ENCODE measurements at places on chromosomes 3 and 15. TPM values are rescaled to one million over a fixed set of nuclear protein-coding genes. Genes with fewer than 3 reads are reported as not detected.

HIGD2B gene
- not detected for total RNA-seq

DNA sequence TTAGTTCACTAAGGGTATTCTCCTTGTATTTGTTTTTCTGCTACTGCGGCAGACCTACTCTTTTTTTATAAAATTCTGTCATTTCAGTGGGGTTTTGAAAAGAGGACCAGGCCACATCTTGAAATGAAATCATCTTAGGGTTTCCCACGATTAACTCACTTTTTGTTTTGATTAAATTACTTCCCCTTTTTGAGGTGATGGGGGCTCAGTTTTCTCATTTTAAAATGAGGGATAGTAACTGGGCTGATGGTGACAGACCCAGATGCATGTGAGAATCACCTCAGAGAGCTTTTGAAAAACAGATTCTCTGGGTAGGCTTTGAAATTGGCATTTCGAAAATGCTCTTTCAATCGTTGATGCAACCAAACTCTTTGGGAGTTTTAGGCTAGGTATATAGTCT is 24.2 kb downstream of the UBE2Q2 start:
- H3K27me3 ChIP-seq: no peaks in the 10 kb centered on the region
- H3K36me3 ChIP-seq: no peaks in the 10 kb centered on the region
- H3K27ac ChIP-seq: no peak overlapping the region
- no peak overlapping the region for H3K4me3 ChIP-seq
- H3K4me1 ChIP-seq: no peaks in the 10 kb centered on the region

DNA sequence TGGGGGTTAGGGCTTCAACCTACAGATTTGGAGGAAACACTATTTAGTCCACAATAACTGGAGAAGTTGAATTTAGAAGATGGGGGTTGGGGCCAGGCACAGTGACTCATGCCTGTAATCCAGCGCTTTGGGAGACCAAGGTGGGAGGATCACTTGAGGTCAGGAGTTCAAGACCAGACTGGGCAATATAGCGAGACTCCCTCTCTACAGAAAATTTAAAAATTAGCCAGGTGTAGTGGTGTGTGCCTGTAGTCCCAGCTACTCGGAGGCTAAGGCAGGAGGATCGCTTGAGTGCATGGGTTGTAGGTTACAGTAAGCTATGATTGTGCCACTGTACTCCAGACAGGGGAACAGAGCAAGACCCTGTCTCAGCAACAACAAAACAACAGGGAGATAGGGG is 5.0 kb upstream of the DYNLT2B start:
- no peaks in the 10 kb centered on the region for H3K27me3 ChIP-seq
- H3K4me3 ChIP-seq: no peak overlapping the region
- peaks cover 6% of the 10 kb centered on the region for H3K4me1 ChIP-seq
- no peak for DNase-seq

- H3K4me1 ChIP-seq: peaks cover 32% of the 10 kb centered on the region
- H3K36me3 ChIP-seq: peaks cover 40% of the 10 kb centered on the region
- no peaks in the 10 kb centered on the region for H3K27me3 ChIP-seq
Observed at GRCh38 chr15:58064980-58065444, 499 bp downstream of the ALDH1A2 start.

HESX1 gene
- total RNA-seq: 0.91 TPM

LRRC2 gene
- total RNA-seq: not detected

ANKRD34C gene
- total RNA-seq: not detected

- H3K4me1 ChIP-seq: no peaks in the 10 kb centered on the region
- DNase-seq: no peak
- H3K27me3 ChIP-seq: no peaks in the 10 kb centered on the region
- no peaks in the 10 kb centered on the region for H3K36me3 ChIP-seq
- no peak overlapping the region for H3K27ac ChIP-seq
Observed at GRCh38 chr15:27842526-27842925, 256.6 kb downstream of the OCA2 start.

- peaks cover 16% of the 10 kb centered on the region for H3K36me3 ChIP-seq
- H3K27ac ChIP-seq: no peak overlapping the region
- no peaks in the 10 kb centered on the region for H3K27me3 ChIP-seq
- no peaks in the 10 kb centered on the region for H3K4me1 ChIP-seq
Observed at GRCh38 chr15:64430000-64430735, 30.2 kb upstream of the ZNF609 start.

ZSCAN29 gene
- total RNA-seq: 18.6 TPM

DNA sequence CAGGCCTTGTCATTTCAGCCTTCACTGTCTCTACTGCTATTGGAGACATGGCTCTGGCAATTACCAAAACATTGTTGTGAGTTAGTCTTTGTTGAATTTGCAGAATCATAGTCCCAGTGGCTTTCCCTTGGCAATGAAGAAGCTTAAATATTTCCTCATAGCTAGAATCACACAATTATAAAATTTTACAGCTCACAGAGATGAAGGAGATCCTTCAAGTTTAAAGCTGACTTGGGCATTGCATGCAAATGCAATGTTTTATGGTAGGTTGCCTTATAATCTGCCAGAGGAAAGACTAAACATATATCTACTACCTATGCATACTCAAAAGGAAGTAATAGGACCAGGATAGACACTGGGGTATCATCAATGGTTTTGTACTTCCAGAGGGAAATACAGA is 90.9 kb downstream of the LSAMP start:
- peaks cover 11% of the 10 kb centered on the region for H3K4me1 ChIP-seq
- no peaks in the 10 kb centered on the region for H3K27me3 ChIP-seq

FRG2C gene
- total RNA-seq: not detected

- H3K4me1 ChIP-seq: peaks cover 24% of the 10 kb centered on the region
- no peak overlapping the region for H3K27ac ChIP-seq
Observed at GRCh38 chr3:42067326-42067725, 23.8 kb upstream of the TRAK1 start.

DNA sequence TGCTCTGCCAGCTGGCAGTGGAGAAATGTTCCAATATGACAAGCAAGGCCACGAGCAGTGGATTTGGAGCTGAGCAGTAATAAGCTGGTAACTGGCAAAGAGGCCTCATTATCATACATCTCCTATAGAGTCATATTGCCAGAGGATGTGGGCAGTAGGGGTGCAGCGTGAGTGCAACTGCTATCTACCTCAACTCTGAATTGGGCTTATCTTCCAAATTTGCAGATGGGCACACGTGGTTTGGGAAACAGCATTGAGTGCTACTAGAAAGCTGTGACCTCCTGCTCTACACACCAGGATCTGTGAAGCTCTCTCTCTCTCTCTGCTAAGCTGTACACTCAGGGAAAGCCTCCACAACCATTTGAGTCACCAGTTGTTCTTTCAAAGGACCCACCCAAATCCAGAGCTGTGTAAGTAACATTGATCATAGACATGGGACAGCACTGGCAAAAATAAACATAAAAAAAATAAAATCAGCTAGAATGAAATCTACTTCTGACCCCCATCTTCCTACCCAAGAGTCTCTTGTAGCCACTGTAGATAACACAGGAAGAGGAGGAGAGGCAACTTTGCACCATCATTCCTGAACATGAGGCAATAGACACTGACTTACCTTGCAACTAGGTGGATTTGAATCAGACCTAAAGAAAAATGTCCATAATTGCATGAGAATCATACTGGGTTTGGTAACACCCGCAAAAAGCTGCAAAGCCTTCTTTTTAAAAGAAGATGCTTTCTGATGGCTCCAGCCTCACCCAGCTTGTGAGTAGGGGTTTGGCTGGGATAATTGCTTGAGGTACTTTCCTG is 82.9 kb upstream of the THBS1 start:
- no peak overlapping the region for H3K4me3 ChIP-seq
- H3K36me3 ChIP-seq: no peaks in the 10 kb centered on the region
- DNase-seq: no peak
- no peaks in the 10 kb centered on the region for H3K27me3 ChIP-seq
- no peak overlapping the region for H3K27ac ChIP-seq
- H3K4me1 ChIP-seq: no peaks in the 10 kb centered on the region

ITPKA gene
- 0.68 TPM for total RNA-seq

CTXN2 gene
- not detected for total RNA-seq

GRCh38 chr3:16252243-16252978 is 12.3 kb downstream of the DPH3 start:
- no peak overlapping the region for H3K4me3 ChIP-seq
- peaks cover 6% of the 10 kb centered on the region for H3K36me3 ChIP-seq
- peaks cover 14% of the 10 kb centered on the region for H3K27me3 ChIP-seq
- no peak overlapping the region for H3K27ac ChIP-seq
- DNase-seq: no peak

- no peak overlapping the region for H3K27ac ChIP-seq
- H3K4me3 ChIP-seq: no peak overlapping the region
- H3K36me3 ChIP-seq: peaks cover 12% of the 10 kb centered on the region
- no peaks in the 10 kb centered on the region for H3K4me1 ChIP-seq
- DNase-seq: no peak
Observed at GRCh38 chr15:99017322-99017701, 9.7 kb upstream of the PGPEP1L start.

GP5 gene
- 0.21 TPM for total RNA-seq

GRCh38 chr15:21261396-21261964 is 178.8 kb downstream of the POTEB3 start:
- no peak overlapping the region for H3K27ac ChIP-seq
- H3K4me1 ChIP-seq: no peaks in the 10 kb centered on the region
- DNase-seq: no peak

GRCh38 chr3:129605203-129605921 is 1.1 kb downstream of the PLXND1 start:
- H3K36me3 ChIP-seq: peaks cover 31% of the 10 kb centered on the region
- H3K4me1 ChIP-seq: peaks cover 39% of the 10 kb centered on the region

CSTA gene
- total RNA-seq: not detected

DNA sequence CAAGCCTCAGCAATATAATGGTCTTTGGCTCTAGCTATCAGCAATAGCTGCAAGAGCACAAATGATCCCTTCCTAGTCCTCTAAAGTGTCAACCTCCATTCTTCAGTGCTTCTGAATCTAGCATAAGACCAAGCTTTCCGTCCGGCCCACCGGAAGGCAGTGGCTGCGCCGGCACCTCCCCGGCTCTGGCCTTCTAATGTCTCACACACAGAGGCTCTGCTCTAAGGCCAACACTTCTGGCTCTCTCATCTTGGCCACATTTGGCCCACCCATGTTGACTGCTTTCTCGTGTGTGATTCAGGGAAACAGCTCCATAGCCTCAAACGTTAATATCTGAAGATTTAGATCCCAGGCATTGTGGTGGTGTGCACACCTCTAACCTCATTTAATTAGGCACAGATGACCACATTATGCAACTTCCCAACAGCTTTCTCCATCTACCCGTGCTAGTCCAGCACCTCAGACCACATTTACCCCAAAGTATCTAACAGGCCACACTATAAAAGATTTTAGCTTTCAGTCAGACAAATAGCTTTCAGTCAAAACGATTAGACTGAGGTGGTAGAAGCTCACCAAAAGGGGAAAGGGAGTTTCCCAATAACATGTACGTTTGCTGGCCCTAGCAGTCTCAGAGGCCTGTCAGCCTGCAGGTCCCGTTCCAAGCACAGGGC is 19.3 kb downstream of the SLC51A start:
- no peak overlapping the region for H3K4me3 ChIP-seq
- DNase-seq: no peak
- H3K27ac ChIP-seq: no peak overlapping the region
- no peaks in the 10 kb centered on the region for H3K36me3 ChIP-seq
- H3K27me3 ChIP-seq: no peaks in the 10 kb centered on the region

DNA sequence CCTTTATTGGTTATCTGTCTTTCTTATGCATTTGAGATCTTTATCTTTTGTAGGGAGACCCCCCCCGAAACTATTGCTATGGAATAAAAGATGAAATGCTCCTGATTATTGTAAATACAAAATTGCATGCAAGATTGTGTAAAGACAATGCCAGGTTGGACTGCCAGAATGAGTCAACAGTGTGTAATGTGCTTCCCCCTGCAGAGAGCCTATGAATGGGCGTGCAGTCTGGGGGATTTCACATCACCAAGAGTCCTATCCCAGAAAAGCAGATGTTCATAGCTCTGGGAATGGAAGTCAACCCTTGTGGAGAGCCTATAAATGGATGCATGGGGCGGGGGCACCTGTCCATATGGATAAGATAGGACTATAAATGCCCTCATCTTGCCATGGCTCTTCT is 584.3 kb downstream of the NSUN3 start:
- peaks cover 26% of the 10 kb centered on the region for H3K36me3 ChIP-seq
- H3K27ac ChIP-seq: peak overlapping the region; percentile 96
- peaks cover 61% of the 10 kb centered on the region for H3K4me1 ChIP-seq
- no peaks in the 10 kb centered on the region for H3K27me3 ChIP-seq
- H3K4me3 ChIP-seq: peak overlapping the region; percentile 64
- DNase-seq: peak; percentile 48

- H3K4me3 ChIP-seq: no peak overlapping the region
- H3K27ac ChIP-seq: no peak overlapping the region
- no peaks in the 10 kb centered on the region for H3K27me3 ChIP-seq
- H3K4me1 ChIP-seq: peaks cover 26% of the 10 kb centered on the region
- no peaks in the 10 kb centered on the region for H3K36me3 ChIP-seq
Observed at GRCh38 chr3:29525254-29525881, 244.5 kb downstream of the RBMS3 start.

- H3K27me3 ChIP-seq: peaks cover 14% of the 10 kb centered on the region
- no peaks in the 10 kb centered on the region for H3K4me1 ChIP-seq
- H3K4me3 ChIP-seq: no peak overlapping the region
- no peak for DNase-seq
Observed at GRCh38 chr3:159513444-159513843, 475.2 kb upstream of the IL12A start.

- H3K4me3 ChIP-seq: no peak overlapping the region
- no peaks in the 10 kb centered on the region for H3K27me3 ChIP-seq
- H3K36me3 ChIP-seq: no peaks in the 10 kb centered on the region
- no peak overlapping the region for H3K27ac ChIP-seq
- DNase-seq: no peak
- peaks cover 18% of the 10 kb centered on the region for H3K4me1 ChIP-seq
Observed at GRCh38 chr3:39315420-39315819, 14.1 kb upstream of the CCR8 start.

GPR160 gene
- total RNA-seq: 53.8 TPM

GRCh38 chr15:39684233-39684632 is 98.4 kb downstream of the FSIP1 start:
- no peak for DNase-seq
- H3K4me1 ChIP-seq: no peaks in the 10 kb centered on the region
- H3K27me3 ChIP-seq: no peaks in the 10 kb centered on the region
- H3K4me3 ChIP-seq: no peak overlapping the region
- no peaks in the 10 kb centered on the region for H3K36me3 ChIP-seq

GUCA1C gene
- total RNA-seq: not detected

GPR171 gene
- not detected for total RNA-seq

PLCB2 gene
- total RNA-seq: 37.3 TPM

TUSC7 gene
- total RNA-seq: not detected

IMPG2 gene
- 0.50 TPM for total RNA-seq

DNA sequence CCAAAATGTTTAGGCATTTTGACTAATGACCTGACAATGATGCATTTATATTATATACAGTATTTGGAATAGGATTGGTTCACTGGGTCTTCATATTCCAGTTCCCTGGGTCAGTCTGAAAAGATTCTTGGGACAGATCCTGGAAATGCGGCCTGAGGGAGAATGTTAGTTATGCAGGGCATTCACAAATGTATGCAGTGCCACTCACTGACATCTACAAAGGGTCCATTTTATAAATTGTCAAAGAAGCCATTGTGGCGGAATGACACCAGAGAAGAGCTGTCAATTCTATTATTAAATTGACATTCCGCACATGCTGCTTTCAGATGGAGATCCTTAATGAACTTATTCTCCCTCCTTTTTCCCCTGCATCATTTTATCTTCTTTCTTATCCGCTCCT is 176.6 kb downstream of the VGLL3 start:
- no peaks in the 10 kb centered on the region for H3K4me1 ChIP-seq
- no peaks in the 10 kb centered on the region for H3K36me3 ChIP-seq
- H3K4me3 ChIP-seq: no peak overlapping the region
- no peak for DNase-seq

All from Calu3 (cell line).